ENCODE measurements at places on chromosomes 13 and 19. TPM values are rescaled to one million over a fixed set of nuclear protein-coding genes. Genes with fewer than 3 reads are reported as not detected.

DNA sequence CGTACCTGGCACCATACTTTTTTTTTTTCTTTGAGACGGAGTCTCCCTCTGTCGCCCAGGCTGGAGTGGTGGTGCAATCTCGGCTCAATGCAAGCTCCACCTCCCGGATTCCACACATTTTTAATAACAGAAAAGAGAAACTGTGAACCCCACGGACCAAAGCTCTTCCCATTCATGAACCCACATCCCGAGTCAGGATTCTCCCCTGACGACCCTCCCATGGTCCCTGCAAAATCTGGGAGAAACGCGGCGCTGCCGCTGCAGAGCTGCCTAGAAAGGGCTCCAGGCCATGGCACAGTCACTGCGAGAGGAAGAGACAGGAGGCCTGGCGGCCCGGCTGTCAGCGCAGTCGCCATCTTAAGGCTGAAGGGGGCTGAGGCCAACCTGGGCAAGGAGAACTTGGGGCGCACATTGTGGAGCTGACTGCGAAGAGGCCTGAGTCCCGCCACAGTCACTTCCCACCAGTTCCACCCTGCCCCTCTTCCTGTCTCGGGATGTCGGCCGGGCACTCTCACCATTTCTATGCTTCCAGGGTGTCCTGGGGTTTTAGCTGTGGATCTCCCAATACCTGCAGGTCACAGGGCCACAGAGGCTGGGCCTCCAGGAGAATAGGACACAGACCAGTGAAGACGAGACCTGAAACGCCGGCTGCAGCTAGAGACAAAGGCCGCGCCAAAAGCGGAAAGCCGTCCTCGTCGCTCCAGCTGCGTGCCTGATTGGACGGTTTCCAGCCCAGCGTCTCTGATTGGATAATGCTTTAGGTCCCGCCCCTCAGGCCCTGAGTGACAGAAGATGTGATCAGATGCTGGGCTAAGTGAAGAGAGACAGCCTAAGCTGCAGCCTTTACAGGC lies 71.0 kb downstream of the ZNF486 start:
- peak; percentile 72 for DNase-seq

Gene NOTCH3
- not detected for total RNA-seq

DNA sequence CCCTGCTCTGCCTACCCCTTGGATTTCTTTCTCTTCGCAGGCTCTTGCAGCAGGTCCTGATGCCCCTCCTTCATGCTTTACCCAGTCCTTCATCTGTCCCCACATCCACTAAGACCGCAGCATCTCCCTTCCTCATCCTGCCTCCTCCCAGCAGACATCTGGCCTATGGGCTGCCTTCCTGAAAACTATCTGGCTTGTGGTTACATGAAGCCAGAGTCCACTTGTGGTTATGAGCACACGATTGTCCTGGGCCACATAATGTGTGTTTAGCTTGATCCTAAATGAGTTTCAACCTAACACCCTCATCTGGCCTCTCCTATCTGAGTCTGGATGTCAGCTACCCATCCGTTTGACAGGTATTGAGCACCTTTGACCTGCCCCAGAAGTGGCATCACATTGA lies 5.5 kb upstream of the ZNF175 start:
- no peak for DNase-seq

- DNase-seq = no peak
Observed at GRCh38 chr13:113854238-113855011, 9.5 kb downstream of the GAS6 start.

- no peak for DNase-seq
Observed at GRCh38 chr13:95445131-95445530, 107.4 kb upstream of the CLDN10 start.
